Renal cortical epithelial cell (primary cell): ENCODE measurements at places on chromosomes 7 and 10.

- DNase-seq: no peak
Observed at GRCh38 chr10:61076572-61077114, 132.7 kb upstream of the RHOBTB1 start.

DNA sequence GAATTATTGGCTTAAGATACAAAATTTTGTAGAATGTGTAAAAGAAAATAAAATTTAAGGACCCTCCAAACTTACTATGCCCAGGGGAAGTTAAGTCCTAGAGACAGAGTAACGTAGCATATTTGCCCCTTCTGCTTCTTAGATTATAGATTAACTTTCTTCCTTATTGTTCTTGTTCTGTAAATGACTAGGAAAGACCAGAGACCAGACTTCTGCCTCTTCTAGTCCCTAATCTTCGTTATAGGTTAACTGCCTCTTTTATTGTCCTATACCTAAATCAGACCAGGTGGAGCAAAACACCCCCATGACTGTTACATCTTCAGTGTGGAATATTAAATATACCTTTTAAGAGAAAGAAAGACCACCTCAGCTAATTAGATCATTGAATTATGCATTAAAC is 160.5 kb downstream of the PHTF2 start:
- no peak for DNase-seq

DNA sequence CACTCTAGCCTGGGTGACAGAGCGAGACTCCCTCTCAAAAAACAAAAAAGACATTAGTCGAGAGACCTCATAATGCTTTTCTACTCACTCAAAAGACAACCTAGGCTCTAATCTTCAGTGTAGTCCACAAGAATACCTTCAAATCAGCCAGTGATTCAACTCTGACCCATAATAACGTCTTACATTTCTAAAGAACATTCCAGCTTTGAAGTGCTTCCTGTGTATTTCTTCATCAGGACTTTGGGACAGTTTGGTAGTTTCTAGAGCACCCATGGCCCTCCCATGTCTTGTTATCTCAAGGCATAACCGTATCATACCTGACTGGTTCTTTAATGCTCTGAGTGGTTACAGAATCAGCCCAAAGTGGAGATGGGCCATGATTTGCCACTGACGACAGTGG is 221.3 kb downstream of the SKIDA1 start:
- DNase-seq: peak; percentile 74

DNA sequence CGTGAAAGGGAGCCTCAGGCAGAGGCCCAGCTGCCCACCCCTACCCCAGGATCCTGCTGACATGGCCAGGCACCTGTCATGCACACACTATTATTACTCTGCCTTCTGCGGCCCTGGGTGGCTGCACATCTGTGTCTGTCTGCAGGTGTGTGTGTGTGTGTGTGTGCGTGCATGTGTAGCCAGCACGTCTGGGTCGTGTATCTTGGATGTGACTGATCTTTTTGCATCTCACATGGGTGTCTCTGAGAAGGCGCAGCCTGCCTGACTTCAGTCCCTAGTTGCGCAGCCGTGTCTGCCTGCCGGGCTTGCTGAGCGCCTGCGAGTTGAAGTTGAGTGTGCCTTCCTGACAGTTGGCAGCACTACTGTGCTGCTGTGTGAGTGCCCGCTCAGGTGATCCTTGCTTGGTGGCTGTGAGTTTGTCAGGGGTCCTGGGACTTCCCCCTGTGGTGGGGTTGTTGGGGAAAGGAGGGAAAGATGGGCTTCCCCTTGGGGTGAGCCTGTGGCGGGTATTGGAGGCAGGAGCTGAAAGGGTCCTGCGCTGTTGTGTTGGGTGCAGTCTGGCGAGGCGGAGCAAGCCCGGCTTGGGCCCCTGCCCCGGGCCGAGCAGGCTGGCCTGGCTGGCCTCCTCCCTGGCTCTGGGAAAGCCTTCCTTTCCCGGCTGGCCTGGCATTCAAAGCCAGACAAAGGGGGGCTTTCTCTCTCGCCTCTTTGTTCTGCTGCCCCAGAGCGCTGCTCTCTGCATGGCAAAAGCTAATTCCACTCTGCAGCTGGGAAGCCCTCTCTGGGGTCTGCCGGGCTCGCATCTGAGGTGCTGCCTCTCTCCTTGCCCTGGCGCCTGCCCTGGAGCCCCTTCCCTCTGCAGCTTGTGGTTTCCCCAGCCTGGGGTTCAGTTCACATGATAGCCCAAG is 4.9 kb downstream of the TRIM8 start:
- no peak for DNase-seq

GRCh38 chr10:47406870-47407691 is 23.0 kb upstream of the ZNF488 start:
- DNase-seq: peak; percentile 98

- no peak for DNase-seq
Observed at GRCh38 chr7:99090771-99091542, 53.0 kb downstream of the SMURF1 start.

GRCh38 chr7:16270844-16271243 is 150.5 kb downstream of the CRPPA start:
- DNase-seq: no peak

DNA sequence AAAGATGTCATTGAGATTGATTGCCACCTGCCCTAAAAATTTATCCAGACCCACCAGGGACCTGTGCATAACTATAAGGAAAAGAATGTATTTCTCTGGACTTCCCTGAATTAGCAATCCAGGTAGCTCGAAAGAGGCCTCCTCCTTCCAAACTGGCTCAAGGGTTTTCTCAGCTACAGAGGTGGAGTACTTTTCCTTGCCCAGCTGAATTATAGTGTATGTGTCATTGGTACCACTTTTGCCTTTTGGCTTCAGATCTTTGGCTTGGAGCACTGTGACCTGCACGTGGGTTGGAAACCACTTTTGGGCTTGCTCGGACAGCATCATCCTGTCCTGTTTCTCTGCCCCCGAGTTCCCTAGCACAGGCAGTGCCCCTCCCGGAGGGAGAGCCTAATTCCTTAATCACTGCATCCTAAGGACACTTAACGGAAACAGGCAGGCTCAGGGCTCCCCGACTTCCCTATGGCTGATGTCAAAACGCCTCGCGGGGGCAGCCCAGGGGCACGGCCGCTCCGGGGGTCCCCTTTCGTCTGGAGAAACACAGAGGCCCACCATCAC is 825 bp downstream of the RAB11FIP2 start:
- DNase-seq: peak; percentile 52

DNA sequence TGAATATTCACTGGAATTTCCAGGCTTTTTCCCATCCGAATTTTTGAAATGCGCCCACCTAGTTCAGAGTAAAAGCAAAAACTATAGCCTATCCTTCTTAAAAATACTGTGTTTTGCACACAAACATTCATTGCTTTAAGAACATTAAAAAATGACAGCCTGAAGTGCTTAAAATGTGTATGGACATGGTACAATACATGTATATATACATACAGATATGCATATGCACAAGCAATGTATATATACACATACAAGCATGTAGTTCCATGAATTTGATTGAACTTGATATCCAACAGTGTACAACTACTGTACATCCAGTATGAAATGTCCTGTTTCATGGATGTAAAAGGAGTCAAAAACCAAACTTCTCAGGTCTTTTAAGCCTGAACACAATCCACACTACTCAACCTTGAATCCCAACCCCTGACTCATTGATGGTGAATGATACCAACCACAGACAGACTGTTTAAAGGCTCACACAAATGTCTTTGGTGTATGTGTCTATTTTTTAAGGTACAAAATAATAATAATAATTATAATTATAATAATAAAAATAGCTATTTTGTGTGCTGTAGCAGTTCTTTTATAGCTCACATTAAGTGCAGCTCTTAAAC is 14.8 kb downstream of the INHBA start:
- peak; percentile 50 for DNase-seq

GRCh38 chr7:122183106-122183505 is 39.1 kb upstream of the AASS start:
- no peak for DNase-seq

GRCh38 chr10:52637592-52637991 is 135.0 kb downstream of the MBL2 start:
- no peak for DNase-seq

DNA sequence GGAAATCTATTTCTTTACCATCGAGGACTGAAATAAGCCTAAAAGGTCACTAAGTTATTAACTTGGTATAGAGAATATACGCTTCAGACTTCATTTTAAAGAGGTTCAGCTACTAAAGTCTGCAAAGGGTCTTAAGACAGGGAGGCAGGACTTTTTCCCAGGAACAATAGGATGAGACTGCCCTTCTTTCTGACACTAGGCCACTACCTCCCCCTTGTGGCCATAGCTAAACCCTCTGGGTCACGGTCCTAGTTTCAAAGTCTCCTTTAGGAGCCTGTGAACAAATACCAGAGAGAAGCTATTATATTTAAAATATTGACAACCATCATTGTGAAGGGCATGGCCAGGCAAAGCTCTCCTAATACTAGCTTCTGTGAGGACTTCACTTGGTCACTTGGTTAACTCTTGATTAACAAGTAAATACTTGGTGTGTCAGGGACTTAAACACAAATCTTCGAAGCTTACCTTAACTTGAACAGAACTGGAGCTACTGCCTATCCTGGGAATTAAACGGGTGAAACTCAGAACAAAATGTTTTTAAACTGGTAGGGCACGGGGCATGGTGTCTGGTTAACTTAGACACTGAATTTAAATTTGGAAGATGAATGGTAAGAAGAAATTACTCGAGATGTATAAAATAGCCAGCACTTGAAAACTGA is 75.6 kb downstream of the CCDC6 start:
- peak; percentile 51 for DNase-seq

- DNase-seq: no peak
Observed at GRCh38 chr7:89001306-89001705, 205.8 kb upstream of the TEX47 start.

GRCh38 chr7:93948106-93948505 is 26.6 kb downstream of the GNG11 start:
- no peak for DNase-seq

DNA sequence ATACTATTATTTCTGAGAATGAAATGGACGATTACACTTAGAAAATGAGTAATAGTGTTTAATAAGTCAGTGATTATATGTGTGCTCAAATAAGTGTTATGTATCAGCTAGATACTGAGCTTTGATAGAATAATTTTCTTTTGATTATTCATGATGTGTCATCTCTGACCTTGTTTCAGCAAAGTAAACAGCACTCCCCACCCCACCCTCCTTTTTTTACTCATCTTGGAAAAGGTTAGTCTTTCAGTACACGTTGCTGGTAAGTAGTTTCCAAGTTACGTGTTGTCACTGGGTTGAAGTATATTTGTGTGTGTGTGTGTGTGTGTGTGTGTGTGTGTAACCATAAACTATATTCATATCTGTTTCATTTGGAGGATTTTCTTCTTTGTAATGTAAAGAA is 84.1 kb downstream of the GNAI1 start:
- DNase-seq: peak; percentile 89

DNA sequence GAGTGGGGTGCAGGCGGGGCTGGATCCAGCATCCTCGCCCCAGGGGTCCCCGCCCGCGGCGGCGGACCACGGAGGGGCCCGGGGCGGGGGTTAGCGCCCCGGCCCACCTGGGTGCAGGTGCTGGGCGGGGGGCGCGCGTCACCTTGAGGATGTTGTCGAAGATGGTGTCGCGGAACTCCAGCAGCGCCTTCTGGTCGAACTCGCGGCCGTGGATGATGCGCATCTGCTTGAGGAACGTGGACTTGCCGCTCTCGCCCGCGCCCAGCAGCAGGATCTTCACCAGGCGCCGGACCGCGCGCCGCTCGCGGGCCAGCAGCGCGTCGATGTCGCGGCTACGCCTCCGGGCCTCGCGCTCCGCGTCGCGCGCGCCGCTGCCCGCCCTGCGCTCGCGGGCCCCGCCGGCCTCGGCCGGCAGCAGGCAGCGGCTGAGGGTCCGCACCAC is 376 bp downstream of the GNA12 start:
- DNase-seq: no peak

DNA sequence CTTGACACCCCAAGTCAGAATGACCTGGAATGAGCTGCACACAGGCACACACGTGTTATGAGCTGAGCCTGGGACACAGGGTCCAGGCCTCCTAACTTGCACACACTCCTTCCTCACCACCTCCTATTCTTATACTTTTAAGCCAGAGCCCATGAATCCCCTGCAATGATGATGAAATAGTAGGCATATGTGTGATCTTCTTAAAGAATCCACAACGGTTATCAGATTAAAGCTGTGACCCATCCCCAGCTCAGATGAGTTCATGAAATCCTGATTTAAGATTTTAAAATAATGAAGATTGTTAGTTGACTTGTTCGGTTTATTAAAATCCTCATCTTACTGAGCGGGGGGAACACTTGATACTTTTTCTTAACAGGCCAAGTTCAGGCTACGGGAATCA is 38.6 kb downstream of the PITRM1 start:
- no peak for DNase-seq

DNA sequence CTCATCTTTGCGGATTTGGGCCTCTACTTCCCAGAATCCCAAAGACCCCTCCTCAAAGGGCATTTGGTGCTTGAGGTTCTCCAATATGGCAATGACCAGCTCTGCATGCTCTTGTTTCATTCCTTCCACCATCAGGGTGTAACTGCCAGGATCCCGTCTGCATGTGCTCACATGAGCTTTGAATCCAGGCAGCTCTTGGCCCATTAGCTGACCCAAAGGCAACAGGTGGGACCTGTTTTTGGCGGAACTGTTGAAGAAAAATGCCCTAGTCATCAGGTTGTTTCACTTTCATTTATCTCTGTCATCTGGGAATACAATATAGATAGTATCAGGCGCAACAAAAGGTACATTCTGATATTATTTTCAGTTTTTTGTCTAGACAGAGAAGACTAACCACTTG is 159.1 kb upstream of the TCF7L2 start:
- DNase-seq: no peak

- DNase-seq: no peak
Observed at GRCh38 chr7:133570321-133570720, 317.4 kb downstream of the EXOC4 start.

DNA sequence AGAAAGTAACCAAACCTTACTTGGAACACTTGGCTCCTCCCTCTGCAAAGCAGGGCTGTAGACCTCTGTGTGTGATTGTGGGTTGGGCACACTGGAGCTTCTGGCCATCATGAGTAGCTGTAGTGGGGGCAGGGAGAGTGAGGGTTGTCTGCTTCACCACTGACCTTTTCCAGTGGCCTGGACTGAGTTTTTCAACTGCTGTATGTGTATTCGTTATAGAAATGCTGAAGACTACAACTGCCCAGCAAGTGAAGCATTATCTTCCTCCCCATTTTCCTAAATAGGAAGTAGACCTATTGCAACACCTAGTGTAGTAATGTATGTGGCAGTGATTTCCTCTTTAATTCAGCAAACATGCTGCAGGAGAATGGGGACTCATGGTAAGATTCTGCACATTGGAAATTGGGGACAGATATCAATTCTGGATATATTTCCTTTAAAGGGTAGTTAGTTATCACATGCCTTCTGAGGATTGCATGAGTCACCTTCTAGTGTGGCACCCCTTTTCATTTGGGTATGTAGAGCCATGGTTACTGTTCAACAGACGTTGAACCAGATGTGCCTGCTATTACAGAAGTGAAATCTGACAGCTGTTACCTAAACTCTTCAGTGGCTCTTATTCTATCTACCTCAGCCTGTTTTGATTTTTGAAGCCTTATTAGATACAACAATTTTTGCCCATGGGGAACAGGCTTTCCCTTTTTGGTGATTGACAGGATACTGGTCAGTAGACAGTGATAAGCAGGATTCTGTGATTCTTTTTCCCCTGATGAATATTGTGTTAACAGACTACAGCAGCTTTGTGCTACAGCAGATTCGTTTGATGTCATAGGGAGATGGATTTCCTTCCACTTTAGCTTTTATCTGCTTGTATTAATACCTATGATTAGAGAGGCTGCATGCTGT is 130.9 kb downstream of the SND1 start:
- peak; percentile 38 for DNase-seq
